ENCODE measurements at places on chromosomes 13 and 19.
A peak's percentile ranks its signal among the peaks of the same experiment; 100 is the strongest.

DNA sequence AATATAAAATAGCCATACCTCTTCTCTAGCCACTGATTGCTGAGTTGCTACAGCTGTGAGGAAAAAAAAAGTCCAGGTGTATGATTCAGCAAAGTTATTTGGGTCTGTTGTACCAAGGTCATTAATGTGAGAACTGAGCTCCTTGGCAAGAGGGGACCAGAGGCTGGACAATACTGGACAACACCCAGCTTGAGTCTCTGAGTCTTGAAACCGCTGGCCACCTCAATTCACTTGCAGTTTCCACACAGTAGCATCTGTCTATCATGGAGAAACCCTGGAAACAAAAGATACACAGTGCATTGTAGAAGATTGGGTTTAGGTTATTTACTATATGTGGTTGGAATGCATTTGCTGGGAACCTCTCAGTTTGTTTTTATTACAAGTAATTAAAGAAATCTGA lies 60.4 kb downstream of the WDFY2 start:
- DNase-seq: no peak

GRCh38 chr19:7822910-7823515 lies 7.0 kb upstream of the EVI5L start:
- DNase-seq: no peak

DNA sequence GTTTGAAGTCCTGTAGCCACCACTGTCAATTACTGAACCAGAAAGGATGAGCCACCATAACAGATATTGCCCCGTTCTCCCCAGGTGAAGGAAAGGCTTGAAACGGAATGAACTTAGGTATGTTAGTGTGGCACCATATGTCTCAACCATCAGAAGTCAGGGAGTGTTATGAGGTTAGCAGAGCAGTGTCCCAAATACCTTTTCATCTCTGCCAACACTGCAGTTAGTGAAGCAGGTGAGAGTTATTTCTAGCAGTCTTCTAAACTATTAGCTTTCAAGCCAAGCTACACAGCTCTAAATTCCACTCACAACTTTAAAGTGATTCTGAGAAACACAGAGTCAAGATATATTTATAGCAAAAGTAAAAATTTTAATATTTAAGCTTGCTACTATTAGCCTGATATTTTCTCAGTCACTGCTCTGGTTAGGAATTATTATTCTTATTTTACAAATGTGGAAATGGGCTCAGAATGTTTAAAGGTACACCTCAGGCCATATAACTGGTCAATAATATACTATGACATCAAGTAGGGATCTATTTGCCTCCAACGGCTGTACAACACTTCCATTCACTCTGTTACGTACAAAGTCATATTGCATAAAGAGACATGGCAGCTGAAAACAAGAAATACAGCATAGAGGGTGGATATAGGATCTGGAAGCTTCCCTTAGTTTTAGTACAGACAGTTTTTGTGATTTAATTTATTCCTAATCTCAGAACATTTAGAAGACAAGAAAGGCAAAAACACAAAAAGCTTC lies 1527.1 kb upstream of the PRR20A start:
- DNase-seq: no peak

DNA sequence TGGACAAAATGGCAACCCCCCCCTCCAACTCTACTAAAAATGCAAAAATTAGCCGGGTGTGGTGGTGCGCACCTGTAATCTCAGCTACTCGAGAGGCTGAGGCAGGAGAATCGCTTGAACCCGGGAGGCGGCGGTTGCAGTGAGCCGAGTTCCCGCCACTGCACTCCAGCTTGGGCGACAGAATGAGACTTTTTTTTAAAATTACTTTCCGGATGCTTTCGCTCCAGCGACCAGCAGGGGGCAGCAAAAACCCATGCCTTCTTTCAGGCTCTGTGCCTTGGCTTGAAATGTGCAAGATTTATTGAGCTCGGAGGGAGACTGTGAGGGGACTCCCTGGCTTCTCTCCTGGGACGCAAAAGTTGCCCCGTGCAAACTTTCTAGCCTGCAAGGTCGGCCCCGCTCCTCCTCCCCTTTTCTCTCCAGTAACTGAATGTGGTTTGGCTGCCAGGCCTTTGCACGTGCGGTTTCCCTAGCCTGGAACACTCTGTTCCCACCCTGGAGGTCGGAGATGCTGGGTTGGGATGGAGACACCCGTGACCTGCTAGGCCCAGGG lies 61.4 kb upstream of the NFIC start:
- peak; percentile 82 for DNase-seq

DNA sequence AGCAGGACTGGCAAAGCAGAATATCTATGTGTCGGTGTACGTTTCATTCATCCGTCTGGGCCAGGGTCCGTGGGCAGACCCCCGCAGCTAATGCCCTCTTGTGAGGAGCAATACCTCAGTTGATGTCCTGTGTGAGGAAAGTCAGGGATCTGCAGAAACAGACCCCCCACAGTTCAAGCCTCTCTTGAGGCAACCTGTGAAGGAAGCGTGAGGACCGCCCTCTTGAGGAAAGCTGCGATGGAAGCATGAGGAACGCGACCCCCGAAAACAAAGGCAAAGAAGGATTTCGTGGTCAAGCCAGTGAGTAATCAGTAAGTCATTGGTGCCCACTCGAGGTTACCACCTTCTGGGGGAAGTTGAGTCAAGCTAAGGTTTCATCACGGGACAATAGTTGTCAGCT lies 20.9 kb upstream of the ZNF83 start:
- no peak for DNase-seq

- DNase-seq: no peak
Measured at GRCh38 chr13:79457948-79458347, 23.0 kb upstream of the NDFIP2 start.

DNA sequence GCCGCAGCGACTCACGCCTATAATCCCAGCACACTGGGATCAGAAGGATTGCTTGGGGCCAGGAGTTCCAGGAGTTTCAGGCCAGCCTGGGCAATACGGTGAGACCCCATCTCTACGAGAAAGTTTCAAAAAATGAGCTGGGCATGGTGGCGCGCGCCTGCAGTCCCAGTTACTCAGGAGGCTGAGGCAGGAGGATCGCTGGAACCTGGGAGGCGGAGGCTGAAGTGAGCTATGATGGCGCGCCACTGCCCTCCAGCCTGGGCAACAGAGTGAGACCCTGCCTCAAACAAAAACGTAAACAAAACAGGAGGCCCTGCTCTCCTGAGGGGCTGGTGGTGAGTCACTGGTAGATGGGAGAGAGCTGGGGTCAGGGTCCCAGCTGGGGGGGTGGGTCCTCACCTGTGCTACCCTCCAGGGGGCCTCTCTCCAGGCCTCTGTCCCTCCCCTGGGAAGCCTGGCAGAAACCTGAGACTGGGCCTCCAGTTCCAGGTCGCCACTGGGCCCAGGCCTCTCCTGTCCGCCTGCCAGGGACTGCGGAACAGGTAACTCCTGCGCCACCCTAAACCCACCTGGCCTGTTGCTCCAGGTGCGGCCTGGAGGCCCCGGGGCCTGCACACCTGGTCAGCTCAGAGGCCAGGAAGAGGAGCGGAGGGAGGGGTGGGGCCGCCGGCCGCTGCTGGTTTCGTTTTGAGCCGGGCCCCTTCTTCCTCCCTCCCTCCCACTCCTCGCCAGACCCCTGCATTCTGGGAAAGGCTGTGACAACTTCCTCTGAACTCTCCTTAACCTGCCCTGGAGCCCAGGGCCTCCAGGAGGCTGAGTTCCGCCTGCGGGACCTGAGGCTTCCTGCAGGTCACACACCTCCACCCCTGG lies 17.2 kb upstream of the ZBTB7A start:
- DNase-seq: no peak

DNA sequence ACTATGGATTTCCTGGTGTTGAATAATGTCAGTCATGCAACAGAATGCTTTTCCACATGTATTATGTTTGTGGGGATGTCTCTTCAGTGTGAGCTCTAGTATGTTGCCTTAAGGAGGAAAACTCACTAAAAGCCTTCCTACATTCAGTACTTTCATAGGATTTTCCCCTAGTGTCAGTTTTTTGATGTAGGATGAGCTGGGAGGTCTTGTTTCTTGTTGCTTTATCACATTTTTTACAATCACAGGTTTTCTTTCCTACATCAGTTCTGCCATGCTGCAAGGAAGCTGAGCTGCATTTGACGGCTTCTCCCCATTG lies 8.5 kb upstream of the USP29 start:
- DNase-seq: no peak

GRCh38 chr19:51959791-51960190 lies 26.8 kb downstream of the ZNF350 start:
- no peak for DNase-seq

- DNase-seq: no peak
Measured at GRCh38 chr13:61935710-61936109, 520.1 kb upstream of the PCDH20 start.

DNA sequence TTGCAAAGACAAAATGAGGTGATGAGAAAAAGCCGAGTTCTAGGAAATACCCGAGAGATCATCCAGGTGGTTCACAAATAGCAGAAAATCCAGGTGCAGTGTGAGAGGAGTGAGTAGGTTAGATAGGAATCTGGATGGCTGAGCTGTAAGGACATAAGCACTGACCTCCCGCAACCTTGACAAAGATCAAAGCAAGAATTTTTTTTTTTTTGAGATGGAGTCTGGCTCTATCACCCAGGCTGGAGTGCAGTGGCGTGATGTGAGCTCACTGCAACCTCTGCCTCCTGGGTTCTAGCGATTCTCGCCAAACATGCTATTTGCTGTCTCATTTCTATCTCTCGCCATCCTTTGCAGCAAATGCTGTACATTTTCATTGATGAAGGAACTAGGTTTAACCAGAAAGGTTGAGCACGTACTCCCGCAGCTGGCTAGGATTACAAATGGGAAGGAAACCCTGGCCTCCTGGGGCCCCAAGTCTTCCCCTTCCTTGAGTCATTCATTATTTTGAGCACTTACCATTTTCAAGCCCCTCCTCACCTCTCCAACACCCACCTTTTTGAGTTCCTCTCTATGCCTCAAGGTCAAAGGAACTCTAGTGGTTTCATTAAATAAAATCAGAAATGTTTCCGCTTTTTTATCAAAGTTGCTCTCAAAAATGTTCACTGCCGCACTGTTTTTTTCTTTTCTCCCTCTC lies 38.8 kb downstream of the NLRP12 start:
- DNase-seq: no peak

DNA sequence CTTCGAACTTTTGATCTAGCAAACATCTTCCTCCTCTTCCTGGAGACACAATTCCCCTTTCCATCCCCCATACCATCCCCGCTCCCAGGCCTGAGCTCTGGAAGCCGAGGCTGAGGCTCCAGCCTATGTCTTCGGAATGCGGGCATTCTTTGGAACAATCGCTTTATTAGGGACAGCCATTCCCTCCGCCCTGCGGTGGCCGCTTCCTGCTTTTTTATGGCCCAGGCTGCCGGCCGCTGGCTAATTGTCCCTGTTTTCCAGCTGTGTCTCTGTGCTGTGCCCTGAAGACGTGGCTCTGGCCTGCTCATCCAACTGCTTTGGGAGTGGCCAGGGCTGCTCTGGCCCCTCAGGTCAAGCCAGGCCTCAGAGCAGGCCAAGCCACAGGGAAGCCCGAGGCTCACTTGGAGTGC lies 2.1 kb upstream of the CDX2 start:
- DNase-seq: no peak

- DNase-seq: no peak
Measured at GRCh38 chr13:80727321-80727975, 386.5 kb upstream of the SPRY2 start.

All from T-helper 9 cell (primary cell).